Dorsolateral prefrontal cortex (tissue), 122 donors: ENCODE measurements at places on chromosomes 7 and 10.

- DNase-seq = no peak
Measured at GRCh38 chr10:48194830-48195229, 79.7 kb downstream of the FRMPD2 start.

GRCh38 chr7:132404261-132404660 lies 172.0 kb downstream of the PLXNA4 start:
- DNase-seq = no peak

DNA sequence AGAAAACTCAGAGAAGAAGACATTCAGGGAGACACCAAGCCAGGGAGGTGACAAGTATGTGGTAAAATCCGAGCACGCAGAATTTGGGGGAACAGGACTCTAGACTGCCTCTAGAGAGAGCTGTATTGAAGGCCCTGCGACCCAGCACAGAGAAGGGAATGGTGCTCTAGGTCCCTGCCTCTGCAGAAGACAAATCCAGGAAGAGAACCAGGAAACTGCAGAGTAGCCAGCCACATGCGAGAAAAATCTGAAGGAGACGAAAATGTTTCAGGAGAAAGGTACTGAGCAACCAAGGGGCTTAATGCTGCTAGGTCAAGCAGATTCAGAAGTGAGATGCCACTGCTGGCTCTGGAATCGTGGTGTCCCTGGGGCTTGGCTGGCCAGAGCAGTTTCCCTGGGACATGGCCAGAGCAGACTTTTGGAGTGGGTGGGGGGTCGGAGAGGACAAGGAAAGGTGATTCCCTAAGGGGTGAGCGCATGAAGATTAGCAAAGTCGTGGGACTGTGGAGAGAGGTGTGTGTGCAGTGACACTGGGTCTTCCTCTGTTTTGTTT lies 158.0 kb upstream of the KLF6 start:
- no peak for DNase-seq

DNA sequence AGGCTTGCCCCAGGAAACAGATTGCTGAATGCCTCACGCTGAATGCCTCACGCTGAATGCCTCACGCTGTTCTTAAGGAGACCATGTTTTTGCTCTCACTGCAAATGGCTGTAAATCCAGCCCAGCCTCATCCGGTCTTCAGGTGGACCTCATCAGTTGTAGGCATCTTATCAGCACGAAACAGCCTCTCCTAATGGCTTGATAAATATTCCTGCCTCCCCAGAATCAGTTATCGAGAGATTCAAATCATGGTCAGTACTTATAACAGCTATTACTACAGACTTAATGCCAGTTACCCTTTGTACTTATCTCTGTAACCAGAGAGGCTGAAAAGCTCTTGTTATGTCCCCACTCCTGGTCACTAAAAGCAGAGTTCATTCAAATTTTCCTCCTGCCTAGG lies 290.6 kb downstream of the FZD1 start:
- no peak for DNase-seq

DNA sequence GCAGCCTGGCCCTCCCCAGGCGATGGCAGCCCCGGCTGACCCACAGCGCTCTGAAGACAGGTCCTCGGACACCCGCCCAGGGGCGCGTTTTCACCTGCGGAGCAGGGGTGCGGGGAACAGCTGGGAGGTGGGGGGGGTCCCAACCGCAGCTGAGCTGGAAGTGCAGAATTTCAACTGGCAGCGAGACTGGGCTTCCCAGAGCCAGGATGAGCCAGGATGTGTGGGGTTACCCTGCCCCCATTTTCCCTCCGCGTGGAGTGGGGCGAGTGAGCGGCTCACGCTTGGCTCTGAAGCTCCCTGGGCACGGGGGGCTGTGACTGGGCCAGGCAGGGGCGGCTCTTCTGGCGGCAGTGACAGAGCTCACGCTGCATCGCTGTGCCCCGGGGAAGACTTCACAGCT lies 70.2 kb downstream of the DNAJB6 start:
- DNase-seq = no peak

DNA sequence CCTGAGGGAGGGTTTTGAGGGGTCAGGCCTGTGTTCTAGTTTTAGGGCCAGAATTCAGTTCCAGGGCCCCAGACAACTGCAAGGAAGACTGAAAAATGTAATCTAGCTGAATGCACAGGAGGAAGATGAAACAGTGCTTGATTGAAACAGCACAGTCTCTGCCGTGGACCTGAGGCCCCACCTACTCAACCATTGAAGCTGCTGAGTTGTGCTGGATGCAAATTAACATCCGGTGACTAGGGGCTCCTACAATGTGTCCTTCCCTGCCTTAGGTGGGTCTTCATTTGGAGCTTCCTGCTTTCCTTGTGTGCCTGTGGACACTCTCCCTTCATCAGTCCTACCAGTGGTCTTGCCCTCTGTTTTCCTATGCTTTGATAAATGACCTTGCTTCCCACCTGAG lies 5.7 kb downstream of the GLRX3 start:
- no peak for DNase-seq

- no peak for DNase-seq
Measured at GRCh38 chr7:105178177-105178576, 164.2 kb downstream of the KMT2E start.

DNA sequence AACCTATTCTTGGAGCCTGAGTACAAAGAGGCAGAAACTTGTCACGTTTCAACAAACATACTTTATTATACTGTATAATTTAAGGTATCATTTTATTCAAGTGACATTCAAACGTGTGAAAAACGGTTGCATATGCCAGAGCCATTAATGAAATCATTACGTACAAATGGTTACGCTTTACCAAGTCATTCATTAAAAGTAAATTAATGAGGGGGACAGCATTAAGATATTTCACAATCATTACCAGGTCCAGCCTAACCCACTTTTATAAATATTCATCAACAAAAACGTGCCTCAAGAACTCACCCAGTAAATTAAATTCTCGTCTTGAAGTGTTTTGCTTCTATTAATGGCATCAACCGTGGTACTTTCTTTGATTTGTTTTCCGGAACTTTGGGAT lies 253.0 kb downstream of the RPS24 start:
- DNase-seq = no peak

GRCh38 chr7:122311734-122312450 lies 7.3 kb upstream of the FEZF1 start:
- DNase-seq = no peak

- peak; percentile 27 for DNase-seq
Measured at GRCh38 chr10:80504897-80505465, 32.7 kb upstream of the SH2D4B start.

DNA sequence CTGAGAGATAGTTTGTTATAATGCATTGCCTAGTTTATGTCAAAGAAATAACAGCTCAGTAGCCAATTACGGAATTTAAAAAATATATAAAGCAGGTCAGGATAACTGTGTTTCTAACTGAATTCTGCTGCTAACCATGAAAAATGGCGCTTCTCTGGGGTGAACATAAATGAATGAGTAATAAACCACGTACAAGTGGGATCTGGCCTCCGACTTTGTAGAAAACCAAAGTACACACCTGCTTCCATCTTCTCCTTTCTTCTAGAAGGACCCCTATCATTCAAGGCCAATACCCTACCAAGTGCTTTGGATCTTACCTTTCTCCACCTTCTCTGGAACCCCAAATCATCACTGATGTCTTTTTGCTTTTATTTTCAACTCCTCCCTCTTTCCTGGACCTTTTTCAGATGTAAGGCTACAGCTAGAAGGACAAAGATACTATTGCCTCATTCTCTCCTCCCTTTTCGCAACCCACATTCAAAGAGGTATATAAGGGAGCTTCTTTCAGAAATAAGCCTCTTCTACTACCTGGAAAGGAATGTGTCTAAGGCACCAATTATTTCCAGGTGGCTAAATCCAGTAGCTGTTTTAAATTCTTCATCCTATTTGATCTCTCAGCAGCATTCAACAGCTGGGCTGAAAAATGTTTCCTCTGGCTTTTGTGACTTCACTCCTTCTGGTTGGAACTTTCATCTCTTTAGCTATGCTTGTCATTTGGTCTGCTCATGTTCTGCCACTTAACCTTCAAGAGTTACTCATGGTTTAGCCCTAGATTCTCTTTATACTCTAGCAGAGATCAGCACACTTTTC lies 37.7 kb downstream of the NAMPT start:
- DNase-seq = no peak

GRCh38 chr10:108358912-108359311 lies 1194.4 kb upstream of the SORCS1 start:
- no peak for DNase-seq

DNA sequence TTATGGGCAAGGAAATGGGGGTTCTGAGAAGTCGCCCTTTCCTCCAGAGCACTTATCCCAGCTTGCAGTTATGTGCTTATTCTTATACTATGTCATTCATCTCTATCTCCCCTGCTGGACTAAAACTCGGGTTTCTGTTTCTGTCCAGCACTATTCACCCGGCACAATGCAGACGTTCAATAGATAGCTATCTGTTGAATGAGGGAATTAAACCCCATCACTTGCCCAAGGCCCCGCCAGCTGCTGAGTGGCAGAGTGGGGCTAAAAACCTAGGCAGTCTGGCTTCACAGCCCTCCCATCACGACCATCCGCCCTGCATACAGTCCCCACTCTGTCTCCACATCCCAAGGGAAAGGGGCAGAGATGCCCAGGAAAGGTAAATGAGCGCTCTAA lies 5.4 kb downstream of the SLIT1 start:
- no peak for DNase-seq

GRCh38 chr7:89770161-89770560 lies 384.1 kb upstream of the STEAP1 start:
- DNase-seq = no peak

GRCh38 chr10:23095966-23096801 lies 805 bp downstream of the MSRB2 start:
- peak; percentile 45 for DNase-seq

DNA sequence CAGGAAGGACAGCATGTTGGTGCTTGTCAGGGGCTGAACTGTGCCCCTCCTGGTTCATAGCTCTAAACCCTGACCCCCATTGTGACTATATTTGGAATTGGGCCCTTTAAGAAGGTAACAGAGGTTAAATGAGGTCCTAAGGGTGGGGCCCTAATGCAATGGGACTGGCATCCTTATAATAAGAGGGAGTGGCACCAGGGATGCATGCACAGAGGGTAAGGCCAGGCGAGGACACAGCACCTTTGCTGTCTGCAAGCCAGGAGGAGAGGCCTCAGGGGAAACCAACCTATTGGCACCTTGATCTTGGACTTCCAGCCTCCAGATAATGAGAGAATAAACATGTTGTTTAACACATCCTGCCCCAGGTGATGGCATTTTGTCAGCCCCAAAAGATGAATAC lies 61.3 kb upstream of the EBF3 start:
- no peak for DNase-seq

- DNase-seq = no peak
Measured at GRCh38 chr7:974172-974571, 1.2 kb downstream of the COX19 start.

GRCh38 chr10:59617996-59618395 lies 91.7 kb downstream of the SLC16A9 start:
- DNase-seq = no peak

GRCh38 chr7:76238326-76238725 lies 36.6 kb downstream of the SRRM3 start:
- DNase-seq = no peak

- no peak for DNase-seq
Measured at GRCh38 chr7:25716421-25716820, 435.6 kb upstream of the NFE2L3 start.

GRCh38 chr7:27173511-27173955 lies 587 bp downstream of the HOXA10 start:
- no peak for DNase-seq

GRCh38 chr10:121818599-121818998 lies 109.2 kb downstream of the ATE1 start:
- DNase-seq = no peak

- DNase-seq = no peak
Measured at GRCh38 chr7:46549347-46549746, 628.3 kb upstream of the IGFBP3 start.

DNA sequence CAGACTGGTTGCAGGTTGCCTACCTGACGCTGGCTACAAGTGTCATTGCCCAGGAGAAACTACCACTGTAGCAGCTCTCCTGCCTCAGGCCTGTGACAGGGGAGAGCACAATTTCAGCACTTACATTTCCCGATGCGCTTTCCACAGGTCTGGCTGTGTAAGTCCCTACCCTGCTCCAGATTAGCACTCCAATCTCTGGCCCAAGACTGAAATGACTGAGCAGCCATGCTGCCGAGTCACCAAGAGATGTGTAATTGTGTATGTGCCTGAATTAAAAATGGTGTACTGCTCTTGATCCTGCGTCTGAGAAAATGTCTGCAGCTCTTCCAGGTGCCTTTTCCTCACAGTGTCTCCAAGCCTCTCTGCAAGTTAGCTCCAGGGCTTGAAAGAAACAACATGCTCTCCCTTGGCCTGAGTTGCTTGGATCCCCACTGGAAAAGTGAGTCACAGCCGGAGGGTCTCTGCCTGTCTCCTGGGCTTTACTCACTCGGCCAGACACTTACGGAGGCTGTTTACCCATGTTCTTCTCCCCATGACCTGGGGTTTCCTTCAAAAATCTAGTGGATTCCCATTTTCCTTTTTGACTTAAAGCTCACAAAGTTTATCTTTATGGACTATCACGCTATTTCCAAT lies 1001.7 kb upstream of the KCND2 start:
- no peak for DNase-seq

DNA sequence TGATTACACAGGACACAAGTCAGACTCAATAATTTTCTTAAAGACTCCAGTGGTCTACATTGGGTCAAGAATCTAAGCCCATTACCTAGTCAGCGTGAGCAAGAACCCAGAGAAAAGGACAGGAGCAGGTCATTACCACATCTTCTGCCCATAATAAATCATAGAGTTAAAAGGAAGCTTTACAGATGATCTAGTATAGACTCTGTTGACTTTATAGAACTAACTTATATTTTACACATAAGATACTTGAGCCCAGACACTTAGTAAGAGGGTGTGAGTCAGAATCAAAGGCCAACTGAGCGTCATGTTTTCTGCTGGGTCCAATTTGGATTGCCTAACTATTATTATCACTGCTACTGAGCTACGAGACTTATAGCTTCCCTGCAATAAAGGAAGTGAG lies 206.1 kb upstream of the NPSR1 start:
- DNase-seq = no peak

DNA sequence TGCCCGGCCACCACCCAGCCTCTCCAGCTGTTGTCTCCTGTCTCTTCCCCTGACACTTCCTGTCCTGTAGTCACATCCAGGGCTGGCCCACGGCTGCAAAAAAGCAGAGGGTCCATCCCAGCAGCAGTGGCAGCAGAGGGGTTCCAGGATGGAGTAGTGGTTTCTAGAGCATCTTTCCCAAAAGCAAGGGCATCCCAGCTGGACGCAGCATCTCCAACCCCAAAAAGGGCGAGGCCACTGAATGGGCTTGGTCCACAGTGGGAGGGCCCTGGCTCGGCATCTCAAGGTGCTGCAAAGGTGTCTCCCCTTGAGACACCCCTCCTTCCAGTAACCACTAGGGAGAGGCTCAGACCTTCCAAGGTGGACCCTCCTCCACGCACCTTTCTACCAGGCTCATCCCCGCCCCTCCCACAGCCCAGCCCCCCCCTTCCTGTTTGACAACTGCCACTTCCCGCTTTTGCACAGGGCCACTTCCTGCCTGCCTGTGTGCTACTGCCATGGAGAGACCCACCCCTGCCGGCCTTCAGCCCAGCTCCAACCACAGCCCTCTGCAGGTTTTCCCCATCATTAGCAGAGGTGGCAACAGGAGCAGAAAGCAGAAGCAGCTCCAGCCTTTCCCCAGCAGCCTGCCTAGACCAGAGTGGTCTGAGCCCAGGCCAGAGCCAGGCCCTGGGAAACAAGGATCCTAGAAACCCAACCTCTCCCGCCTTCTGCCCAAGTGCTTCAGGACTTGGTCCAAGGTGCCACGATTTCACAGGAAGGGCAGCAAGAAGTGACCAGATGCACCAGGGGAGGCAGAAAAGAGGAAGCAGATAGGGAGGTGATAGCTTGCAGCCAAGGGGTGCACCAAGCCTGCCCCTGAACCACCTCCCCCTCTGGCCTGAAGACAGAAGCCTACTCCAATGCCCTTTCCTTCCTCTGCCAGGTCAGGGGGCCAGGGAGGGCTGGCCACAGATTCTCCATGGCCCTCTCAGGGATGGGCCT lies 8.6 kb downstream of the CAMK2G start:
- no peak for DNase-seq
